ENCODE measurements at places on chromosomes 2 and 18. TPM values are rescaled to one million over a fixed set of nuclear protein-coding genes. Genes with fewer than 3 reads are reported as not detected.

GBX2 gene
- not detected for total RNA-seq

INHBB gene
- not detected for total RNA-seq

GAREM1 gene
- total RNA-seq, result 5.1 TPM

EFR3B gene
- 21.2 TPM for total RNA-seq

UGT1A3 gene
- not detected for total RNA-seq

PRKAG3 gene
- total RNA-seq, result not detected

KDSR gene
- total RNA-seq, result 21.2 TPM

TMEM37 gene
- 1.0 TPM for total RNA-seq

DSC1 gene
- not detected for total RNA-seq
